ENCODE measurements at places on chromosomes 16 and 17.

DNA sequence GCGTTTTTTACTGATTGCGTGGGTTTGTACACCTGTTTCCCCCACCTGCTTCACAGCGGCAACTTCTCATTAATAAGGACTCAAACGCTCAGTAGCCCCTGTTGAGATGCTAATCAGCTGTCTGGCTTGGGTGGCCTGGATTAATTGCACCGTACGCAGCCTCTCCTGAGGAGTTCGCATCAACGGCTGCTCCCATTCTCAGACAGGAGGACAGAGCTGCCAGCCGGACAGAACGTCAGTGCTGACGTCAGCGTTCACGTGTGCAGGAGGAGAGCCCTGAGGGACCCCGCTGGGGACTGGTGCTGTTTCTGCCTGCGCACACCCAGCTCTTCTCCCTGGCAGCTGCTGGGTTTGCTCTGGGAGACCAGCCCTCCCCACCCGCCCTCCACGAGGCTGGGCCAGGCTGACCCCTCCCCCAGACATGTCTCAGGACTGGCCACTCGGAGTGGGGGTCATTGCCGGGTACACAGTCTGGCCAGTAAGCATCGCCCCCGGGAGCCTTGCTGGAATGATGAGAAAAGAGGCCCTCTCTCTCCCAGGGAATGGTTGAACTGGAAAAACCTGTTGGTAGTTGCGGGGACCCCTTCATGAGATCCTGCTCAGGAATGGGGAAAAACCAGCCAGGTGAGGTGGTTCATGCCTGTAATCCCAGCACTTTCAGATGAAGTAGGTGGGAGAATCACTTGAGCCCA lies 5.7 kb upstream of the BANP start:
- peak; percentile 85 for DNase-seq

GRCh38 chr16:53964145-53964790 lies 260.3 kb downstream of the FTO start:
- no peak for DNase-seq

DNA sequence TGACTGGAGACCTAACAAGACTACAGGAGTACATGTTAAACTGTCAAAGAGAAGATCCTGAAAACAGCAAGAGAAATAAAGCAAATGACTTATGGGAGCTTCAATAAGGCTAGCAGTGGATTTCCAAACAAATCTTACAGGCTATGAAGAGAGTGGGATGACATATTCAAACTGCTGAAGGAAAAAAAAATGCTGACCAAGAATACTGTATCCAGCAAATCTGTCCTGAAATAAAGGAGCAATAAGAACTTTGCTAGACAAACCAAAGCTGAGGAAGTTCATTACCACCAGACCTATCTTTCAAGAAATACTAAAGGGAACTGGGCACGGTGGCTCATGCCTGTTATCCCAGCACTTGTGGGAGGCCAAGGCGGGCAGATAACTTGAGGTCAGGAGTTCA lies 28.6 kb downstream of the ZFP1 start:
- no peak for DNase-seq

DNA sequence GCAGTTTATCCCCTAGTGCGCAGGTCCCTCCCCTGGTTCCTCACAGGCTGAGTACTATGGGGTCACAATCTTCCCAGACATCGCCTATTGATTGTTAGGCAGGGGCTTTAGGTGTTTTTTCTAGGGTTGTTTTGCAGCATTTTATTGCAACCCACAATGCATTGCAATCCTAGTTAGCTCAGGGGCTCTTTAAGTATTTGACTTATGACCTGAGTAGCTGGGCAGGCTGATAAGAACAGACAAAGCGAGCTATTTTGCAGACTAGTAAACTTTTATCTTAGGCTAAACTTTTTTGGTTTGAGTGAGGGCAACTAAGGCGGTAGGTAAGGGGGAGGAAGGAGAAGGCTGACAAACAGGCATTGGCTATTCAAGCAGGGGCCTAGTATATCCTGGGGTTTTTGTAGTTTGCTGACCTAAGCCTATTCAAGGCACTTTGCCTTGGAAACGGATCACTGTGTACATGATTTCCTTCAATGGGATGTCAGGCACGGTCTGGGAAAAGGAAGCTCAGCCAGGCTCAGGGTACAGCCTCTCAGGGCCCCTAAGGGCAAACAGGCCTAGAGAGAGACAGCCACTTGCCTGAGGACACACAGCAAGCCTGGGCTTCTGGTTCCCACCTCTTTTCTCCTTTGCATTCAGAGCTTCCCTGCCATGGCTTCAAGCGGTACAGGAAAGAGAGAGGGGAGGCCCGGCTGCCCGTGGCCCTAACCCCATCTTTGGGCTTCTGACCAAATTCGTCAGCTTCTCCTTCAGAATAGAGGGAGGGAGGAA lies 6.4 kb downstream of the DRC7 start:
- no peak for DNase-seq

DNA sequence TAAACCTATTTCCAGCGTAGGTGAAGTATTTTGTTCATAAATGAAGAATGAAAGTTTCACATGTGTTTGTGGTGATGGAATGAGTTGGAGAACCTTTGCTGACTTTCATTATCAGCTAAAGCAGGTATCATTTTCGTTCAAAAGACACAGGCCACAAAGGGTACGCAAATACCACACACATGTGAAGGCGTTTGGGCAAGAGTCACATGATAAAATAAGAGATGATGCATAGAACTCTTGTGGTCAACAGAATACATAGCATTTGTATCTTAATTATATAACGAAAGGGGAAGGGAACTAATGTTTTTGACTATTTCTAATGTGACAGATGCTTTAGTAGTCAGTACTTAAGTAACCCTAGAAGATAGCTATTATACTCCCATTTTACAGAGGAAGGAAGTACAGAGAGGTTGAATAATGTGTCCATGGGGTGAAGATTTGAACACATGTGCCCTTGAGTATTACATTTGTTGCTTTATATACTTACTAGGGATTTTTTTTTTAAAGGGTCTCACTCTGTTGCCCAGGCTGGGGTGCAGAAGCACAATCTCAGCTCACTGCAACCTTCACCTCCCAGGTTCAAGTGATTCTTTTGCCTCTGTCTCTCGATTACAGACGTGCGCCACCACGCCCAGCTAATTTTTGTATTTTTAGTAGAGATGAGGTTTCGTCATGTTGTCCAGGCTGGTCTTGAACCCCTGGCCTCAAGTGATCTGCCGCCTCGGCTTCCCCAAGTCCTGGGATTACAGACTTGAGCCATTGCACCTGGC lies 4.8 kb downstream of the RPA1 start:
- no peak for DNase-seq

DNA sequence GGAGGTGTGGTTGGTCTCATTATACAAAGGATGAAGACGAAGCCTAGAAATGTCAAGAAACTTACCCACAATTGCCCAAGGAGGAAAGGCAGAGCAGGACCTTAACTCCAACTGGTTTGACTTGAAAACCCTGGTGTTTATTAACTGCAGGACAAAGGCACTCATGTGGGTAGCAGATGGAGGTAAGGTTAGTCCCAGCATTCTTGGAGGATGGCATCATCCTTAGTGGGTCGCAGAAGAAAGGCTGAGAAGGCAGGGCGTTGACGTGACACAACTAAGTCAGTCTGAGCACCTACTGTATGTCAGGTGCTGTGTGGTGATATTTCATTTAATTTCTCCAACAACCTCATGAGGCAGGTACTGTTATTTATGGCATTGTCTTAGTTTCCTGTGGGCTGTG lies 101.3 kb downstream of the HAPSTR1 start:
- DNase-seq, result no peak

GRCh38 chr16:1696863-1697262 lies 9.1 kb upstream of the MAPK8IP3 start:
- no peak for DNase-seq

GRCh38 chr16:27951489-27952120 lies 111.9 kb downstream of the GSG1L start:
- no peak for DNase-seq

GRCh38 chr17:13634021-13634420 lies 32.3 kb upstream of the HS3ST3A1 start:
- no peak for DNase-seq

GRCh38 chr16:4194661-4195060 lies 47.2 kb downstream of the SRL start:
- no peak for DNase-seq

- DNase-seq, result no peak
Observed at GRCh38 chr17:1511756-1512321, 4.6 kb downstream of the INPP5K start.

- no peak for DNase-seq
Observed at GRCh38 chr17:72305472-72305871, 184.7 kb downstream of the SOX9 start.

GRCh38 chr17:82745524-82745923 lies 6.3 kb upstream of the TBCD start:
- DNase-seq, result no peak
